ENCODE measurements at places on chromosomes 4 and X. TPM values are rescaled to one million over a fixed set of nuclear protein-coding genes. Genes with fewer than 3 reads are reported as not detected.
A peak's percentile ranks its signal among the peaks of the same experiment; 100 is the strongest.

DNA sequence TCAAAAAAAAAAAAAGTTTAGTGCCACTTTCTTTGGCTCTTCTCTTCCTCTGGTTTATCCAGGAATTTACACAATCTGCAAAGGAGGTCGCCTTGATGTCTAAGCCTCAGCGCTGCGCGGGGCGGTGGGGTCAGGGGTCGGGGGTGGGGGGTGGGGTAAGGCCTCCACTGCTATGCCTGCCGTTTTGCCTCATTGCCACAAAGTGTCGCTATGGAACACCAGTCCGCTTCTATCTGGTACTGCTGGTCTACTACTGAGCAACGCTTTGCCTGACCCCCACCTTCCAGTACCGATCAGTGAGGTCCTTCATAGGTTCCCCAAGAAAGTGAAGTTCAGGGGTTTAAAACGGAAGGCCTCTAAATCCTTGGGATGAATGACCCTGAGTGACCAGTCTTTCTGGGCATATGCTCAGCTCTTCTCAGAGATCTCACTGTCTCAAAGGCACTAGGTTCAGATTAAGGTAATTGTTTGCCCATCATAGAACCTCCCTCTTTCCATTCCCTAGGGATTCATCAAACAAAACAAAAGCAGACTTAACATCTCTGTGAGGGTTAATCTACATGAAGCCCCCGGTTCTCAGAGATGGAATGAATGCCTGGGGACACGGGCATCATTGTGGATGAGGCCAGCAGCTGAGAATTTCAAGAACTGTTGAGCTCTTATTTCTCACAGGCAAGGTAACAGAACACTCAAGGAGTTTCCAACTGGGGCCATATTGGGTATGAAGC lies 16.9 kb upstream of the TSR2 start:
- no peak for DNase-seq

DNA sequence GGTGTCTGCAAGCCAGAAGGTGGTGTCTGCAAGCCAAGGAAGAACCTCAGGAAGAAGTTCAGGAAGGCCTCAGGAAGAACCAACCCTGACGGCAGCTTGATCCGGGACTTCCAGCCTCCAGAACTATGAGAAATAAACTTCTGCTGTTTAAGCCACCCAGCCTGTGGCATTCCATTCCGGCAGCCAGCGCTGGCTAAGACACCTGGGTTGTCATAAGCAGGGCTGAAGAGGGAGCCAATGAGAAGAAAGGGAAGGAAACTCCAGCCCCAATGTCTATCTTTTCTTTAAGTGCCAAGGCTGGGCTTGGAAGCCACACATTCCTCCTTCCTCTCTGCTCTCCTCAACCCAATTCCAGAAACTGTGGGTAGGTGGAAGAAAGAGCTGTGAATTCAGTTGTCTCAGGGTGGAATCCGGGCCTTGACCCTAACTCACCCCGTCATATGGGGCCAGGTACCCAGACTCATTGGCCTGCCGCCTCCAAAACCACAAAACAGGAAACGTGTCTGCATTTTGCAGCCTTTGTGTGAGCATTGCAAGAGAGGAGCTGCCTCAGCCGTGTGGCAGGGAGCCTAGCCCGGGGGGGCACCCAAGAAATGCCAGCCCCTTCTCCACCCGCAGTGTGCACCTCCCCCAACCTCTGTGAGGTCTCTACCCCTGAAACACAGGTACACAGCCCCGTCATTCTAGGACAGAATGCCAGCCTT lies 26.8 kb downstream of the CRMP1 start:
- DNase-seq, result no peak

The FABP2 gene
- not detected for polyA plus RNA-seq

- no peak for DNase-seq
Observed at GRCh38 chr4:148793221-148793620, 351.0 kb upstream of the NR3C2 start.

- DNase-seq, result no peak
Observed at GRCh38 chrX:54937416-54937815, 16.8 kb downstream of the TRO start.

DNA sequence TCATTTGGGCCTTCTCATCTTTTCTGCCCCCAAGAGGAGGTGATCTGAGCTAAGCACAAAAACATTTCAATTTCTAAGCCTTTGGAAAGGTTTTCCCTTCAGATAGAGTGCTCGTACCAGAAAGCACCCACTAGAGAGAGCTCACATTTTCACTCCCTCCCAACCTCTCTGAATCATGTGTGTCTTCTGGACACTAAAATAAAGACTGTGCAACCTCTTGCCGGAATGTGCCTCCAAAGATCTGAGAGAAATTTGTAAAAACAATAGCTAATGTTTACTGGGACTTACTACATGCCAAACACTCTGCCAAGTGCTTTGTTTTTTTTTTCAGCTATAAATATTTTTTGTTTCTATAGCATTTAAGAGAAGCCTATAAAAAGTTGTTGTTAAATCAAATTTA lies 120.6 kb upstream of the LNX1 start:
- DNase-seq, result no peak

GRCh38 chr4:173269280-173269679 lies 64.9 kb downstream of the HMGB2 start:
- no peak for DNase-seq

The NAT8L gene
- polyA plus RNA-seq, result 1.7 TPM

The CFI gene
- polyA plus RNA-seq, result 38.2 TPM

The RAB39B gene
- 0.53 TPM for polyA plus RNA-seq

GRCh38 chrX:57044245-57044644 lies 48.9 kb upstream of the SPIN3 start:
- no peak for DNase-seq

DNA sequence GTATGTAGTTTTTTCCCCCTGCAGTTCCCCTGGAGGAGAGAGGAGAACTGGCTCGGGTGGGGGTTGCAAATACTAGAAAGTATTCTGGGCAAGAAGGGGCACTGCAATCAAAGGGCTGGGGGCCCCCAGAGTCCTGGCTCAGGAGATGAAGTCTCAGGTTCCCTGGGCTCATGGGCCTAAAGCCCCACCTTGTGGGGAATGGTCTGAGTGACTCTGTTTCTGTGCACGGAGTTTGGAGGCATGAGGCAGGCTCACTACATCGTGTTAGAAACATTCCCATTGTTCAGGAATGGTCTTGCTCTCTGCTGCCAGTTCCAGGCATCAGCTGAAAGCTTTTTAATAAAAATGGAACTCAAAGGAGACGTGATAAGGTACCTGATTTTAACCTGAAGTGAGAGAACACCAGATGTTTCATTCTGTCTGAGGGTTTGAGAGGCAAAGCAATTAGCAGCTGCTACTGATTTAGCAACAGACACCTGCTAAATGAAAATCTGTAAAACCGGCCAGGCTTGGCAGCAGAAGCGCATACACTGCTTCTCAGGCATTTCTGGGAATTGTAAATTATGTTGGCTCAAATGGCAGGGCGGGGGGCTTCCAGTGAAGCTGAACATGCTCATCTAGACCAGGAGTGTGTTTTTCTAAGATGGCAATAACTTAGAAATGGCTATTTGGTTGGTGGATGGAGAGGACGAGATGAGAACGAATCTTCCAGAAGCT lies 122.7 kb downstream of the TMEM164 start:
- DNase-seq, result no peak

DNA sequence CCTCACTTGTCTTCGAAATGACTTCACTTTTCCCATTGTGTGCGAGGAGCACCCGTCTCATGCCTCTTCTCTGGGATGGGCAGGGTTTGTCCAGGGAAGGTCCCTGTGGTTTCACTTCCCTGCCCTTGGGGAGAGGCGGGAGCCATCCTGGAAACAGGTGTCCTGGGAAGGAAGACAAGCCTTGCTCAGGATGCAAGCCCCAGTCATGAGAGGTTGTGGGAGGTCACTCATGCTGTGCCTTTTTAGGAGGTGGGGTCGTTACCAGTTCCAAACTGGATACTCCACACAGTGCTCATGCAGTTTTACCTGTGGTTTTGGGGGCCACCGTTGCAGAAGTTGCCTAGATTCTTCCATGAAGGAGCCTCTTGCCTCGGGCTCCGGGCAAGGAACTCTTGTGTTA lies 3.8 kb downstream of the RGS12 start:
- DNase-seq, result no peak

- DNase-seq, result no peak
Observed at GRCh38 chrX:154030266-154030665, 10.6 kb upstream of the IRAK1 start.

DNA sequence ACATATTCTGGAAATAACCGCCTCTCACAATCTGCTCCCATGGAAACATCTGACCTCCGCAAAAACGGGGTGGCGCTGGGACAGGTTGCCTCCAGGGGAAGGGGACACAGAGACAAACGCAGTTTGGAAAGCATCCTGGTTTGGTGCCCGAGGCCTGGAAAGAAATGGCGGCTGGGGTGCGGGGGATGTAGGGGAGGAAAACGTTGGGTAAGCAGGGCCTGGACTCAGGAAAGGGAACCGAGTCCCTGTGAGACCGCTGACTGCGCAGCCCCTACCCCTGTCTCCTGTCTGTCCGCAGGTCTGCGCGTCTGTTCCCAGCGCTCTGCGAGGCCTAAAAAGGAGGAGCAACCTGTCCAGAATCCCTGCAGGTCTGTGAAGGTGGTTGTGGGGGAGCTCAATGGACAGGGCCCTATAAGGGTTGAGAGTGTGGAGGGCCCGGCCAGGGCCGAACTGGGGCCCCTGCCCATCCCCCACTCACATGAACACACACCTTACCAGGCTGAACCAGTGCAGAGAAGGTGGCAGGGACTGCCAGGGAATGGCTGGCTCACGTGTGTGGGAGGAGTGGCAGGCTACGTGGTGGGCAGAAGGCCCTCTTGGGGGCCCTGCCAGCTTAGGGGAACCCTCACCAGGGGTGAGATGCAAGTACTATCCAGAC lies 672 bp downstream of the TCEAL3 start:
- DNase-seq, result peak; percentile 43

DNA sequence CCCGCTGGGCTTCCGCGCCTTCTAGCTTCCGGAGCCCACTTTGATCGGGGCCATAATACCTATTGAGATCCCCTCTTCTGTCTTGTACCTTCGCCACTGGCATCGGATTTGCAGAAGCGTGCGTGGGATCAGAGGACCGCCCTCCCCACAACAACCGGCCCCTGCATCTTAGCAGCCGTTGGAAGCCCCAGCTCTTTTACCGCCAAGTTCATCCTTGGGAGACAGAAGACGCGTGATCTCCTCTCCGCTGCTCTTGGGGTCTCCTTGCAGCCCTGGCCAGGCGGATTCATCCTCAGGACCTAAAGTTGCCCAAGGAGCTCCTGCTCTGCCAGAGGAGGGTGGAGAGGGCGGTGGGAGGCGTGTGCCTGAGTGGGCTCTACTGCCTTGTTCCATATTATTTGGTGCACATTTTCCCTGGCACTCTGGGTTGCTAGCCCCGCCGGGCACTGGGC lies 1.6 kb downstream of the SLIT2 start:
- no peak for DNase-seq

The SSX1 gene
- not detected for polyA plus RNA-seq

DNA sequence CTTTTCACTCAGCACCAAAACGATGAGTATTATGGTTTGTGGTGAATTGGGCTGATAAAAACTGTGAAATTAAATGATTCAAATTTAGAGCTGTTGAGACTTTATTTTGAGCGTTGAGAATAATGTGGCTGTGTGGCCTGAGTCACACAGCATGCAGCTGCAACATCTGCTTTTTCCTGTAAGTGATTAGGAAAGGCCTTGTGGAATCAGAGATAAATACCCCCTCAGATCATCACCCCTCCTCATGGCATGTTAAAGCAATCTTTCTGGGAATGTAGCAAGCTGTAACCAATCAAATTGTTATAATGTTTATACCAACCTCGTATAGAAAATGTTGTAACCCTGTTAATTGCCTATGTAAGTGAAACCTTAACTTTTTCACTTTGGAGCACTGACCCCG lies 90.0 kb upstream of the GRPR start:
- DNase-seq, result no peak

- no peak for DNase-seq
Observed at GRCh38 chrX:148649145-148649795, 148.9 kb downstream of the AFF2 start.

DNA sequence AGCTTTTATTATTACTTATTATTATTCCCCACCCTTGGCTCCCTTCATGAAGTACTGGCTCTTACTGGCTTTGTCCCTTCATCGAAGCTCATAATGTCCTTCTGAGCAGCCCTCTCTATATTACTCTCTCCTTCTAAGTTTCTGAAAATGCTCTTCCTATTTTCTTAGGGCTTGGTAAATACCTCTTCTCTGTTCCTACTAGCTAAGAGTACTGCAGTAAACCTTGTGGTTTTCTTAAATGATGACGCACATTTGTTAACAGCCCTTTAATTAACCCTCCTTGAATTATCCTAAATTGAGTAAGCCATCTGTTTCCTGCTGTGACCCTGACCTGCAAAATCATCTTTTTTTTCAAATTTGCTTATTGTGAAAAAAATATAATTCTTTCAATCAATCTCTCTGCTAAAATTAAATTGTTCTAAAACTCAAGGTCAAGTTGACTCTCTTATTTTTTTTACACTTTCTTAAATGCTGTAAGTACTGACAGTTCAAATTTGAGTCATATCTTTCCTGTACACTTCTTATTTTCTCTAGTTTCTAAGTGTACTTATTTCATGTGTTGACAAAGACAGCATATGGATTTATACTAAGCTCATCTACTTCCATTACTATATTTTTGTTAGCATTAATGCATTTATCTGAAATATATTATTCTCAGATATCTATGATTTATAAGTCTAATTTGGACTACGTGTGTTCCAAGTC lies 148.9 kb downstream of the ADAM29 start:
- no peak for DNase-seq
